ENCODE measurements at places on chromosomes 1 and 21.

GRCh38 chr1:202204065-202204464 lies 10.5 kb downstream of the LGR6 start:
- DNase-seq, result no peak

DNA sequence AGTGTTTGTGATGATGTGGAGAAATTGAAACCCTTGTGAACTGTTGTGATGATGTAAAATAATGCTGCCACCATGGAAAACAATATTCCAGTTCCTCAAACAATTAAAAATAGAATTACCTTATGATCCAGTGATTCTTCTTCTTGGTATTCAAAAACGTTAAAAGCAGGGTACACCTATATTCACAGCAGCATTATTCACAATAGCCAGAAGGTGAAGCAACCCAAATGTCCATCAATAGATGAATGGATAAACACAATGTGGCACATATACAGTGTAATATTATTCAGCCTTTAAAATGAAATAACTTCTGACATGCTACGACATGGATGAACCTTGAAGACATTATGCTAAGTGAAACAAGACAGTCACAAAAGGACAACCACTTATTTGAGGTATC lies 59.2 kb downstream of the LYPLAL1 start:
- no peak for DNase-seq

DNA sequence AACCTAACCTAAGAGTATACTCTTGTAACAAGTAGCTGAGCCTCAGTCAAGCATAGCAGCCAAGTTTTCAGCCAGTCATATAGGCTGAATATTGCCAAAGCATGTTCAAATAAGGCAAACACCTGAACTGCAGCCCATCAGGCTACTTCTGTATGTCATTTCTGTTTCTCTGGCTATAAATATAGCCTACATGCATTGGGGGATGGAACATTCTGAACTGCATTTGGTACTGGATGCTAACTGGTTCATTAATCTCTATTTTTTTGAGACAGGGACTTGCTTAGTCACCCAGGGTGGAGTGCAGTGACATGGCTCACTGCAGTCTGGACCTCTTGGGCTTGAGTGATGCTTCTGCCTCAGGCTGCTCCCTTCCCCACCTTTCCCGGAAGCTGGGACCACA lies 37.3 kb downstream of the MAST2 start:
- DNase-seq, result no peak

DNA sequence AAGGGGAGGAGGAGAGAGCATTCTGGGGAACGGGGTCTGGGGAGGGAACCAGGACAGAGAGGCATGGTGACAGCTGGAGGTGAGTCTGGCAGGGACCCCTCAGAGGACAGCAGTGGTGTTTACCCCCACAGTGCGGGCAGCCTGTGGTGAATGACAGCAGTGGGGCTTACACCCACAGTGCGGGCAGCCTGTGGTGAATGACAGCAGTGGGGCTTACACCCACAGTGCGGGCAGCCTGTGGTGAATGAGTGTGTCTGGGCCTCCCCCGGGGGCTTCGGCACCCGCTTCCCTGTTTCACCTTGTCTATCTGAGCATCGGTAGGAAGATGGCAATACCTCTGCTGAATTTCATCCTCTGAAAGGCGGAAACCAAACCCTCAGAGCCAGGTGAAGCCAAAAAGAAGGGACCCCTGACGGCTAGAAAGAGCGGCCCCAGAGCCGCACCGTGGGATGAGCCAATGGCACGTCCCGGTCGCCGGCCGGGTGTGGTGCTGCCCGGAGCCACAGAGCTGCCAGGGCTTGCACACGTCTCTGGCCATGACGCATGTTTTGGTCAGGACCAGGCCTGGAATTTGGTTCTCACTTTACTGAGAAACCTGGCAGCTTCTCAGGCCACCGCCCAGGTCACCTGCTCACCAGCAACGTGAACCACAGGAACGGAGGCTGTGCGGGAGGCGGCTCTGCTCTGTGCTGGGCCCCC lies 54.1 kb downstream of the SIK1 start:
- no peak for DNase-seq

- no peak for DNase-seq
These were observed 52.3 kb downstream of the GRIK1 start for GRCh38 chr21:29887313-29888009.

DNA sequence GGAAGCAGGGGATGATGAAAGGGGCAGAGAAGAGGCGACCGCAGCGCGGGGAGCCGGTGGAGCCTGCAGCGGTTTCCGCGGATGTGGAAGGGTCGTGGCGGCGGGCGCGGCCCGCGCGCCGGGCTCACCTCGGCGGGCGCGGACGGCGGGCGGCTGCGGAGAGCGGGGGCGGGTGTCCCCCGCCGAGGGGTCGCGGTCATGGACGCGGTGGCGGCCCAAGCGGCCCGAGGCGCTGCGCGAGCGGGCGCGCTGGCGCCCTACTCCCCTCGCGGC lies 572 bp downstream of the LPGAT1 start:
- DNase-seq, result no peak

DNA sequence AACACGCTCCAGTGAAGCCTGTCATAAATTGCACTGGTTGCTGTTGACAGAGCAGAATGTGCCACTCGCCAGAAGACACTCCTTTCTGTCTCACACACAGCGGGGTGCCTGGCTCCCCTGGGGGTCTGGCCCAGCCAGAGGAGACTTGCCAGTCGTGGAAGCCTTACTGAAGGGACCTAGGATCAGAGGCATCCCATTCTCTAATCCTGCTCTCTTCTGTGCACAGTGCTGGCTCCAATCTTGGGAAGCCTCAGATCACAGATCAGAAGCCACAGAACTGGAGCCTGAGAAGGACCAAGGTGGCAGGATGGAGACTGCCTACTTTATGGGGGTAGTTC lies 1.4 kb downstream of the SLC9A1 start:
- DNase-seq, result no peak

- no peak for DNase-seq
These were observed 49.8 kb downstream of the DISP3 start for GRCh38 chr1:11528611-11529261.

- no peak for DNase-seq
These were observed 24.5 kb downstream of the TOR1AIP2 start for GRCh38 chr1:179853102-179853501.

GRCh38 chr1:33460947-33461629 lies 11.4 kb upstream of the ZSCAN20 start:
- no peak for DNase-seq

- DNase-seq, result no peak
These were observed 144.4 kb downstream of the PTBP2 start for GRCh38 chr1:96865731-96866685.

DNA sequence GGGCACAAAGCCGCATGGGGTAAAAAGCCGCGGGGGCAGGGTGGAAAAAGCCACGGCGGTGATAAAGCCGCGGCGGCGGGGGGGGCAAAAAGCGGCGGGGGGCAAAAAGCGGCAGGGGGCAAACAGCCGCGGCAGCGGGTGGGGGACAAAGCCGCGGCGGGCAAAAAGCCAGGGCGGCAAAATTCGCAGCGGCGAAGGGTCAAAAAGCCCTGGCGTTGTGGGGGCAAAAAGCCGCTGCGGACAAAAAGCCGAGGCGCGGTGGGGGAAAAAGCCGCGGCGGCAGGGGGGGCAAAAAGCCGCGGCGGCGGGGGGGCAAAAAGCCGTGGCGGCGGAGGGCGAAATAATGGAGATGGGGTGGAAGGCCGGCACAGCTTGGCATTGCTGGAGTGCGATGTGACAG lies 3902.9 kb downstream of the SRGAP2C start:
- DNase-seq, result no peak

DNA sequence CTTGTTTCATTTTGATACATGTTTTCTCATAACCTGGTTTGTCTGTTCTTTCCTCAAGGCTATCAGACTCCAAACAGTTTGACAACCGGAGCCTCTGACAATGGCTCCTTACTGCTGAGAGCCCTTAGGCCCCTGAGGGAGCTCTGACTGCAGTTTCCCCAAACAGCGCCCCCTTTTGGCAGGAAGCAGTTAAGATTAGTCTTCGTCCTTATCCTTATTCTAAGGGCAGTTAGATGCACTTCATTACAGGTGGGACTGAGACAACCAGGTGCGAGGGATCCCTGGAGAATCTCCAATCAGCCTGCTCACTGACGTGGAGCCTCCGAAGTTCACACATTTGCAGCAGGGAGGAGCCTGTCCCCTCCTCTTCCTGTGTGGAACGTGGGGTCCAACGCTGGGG lies 393.1 kb downstream of the BRINP3 start:
- no peak for DNase-seq

DNA sequence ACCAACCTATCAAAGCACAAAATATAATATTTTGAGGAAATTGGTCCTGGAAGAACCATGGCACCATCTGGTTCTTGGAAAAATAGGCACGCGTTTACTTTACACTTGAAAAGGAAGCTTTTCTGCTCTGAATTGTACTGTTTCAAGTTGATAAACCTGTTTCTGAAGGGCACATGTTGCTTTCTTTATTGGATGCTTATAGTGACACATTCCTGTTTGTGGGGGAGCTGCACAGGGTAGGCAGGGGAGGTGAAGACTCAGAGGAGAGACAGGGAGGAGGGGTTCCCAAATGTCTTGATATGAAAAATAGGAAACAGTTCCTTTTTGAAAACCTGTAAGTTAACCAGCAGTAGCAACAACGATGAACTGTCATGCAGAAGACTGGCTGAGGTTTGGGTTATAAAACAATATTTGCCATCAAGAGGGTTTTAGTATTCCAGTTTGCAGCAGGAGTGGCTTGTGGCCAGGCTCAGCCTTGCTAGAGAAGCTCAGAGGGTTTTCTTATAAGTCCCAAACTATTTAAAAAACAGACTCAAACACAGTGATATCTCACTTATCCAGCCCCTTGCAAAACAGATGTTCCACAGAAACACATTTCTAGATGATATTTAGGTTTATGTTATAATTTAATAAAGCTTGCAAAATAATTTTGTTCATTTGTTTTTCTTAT lies 127.0 kb upstream of the MROH9 start:
- no peak for DNase-seq

- no peak for DNase-seq
These were observed 1795.5 kb downstream of the MRPL39 start for GRCh38 chr21:23811805-23812204.

- no peak for DNase-seq
These were observed 31.9 kb downstream of the ACBD3 start for GRCh38 chr1:226154593-226154992.

DNA sequence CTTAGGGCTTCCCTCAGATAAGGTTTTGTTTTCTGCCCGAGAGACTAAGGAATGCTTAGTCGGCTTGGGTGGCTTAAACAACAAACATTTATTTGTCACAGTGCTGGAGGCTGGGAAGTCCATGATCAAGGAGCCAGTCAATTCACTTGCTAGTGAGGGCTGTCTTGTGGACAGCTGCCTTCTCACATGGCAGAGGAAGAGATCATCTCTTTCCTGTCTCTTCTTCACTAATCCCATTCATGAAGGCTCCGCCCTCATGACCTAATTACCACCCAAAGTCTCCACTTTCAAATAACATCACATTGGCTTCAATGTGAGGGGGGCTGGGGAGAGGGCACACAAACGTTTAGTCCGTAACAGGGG lies 50.5 kb upstream of the IL12RB2 start:
- DNase-seq, result no peak

GRCh38 chr1:156894711-156895454 lies 1.4 kb downstream of the PEAR1 start:
- DNase-seq, result no peak

DNA sequence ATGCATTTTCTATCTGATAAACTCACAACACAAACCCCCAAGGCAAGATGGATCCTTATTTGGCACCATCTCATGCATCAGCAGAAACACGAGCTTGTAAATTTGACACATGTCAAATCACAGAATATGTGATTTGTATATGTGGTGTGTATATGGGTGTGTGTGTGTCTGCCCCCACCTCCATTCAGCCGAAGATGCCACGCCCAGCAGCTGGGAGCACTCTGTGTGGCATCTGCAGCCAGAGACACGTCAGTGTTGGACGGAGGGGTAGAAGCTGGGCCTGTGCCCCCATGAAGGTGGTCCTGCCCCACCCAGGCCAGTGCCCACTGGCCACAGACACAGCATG lies 108.4 kb downstream of the CAPN8 start:
- DNase-seq, result no peak

DNA sequence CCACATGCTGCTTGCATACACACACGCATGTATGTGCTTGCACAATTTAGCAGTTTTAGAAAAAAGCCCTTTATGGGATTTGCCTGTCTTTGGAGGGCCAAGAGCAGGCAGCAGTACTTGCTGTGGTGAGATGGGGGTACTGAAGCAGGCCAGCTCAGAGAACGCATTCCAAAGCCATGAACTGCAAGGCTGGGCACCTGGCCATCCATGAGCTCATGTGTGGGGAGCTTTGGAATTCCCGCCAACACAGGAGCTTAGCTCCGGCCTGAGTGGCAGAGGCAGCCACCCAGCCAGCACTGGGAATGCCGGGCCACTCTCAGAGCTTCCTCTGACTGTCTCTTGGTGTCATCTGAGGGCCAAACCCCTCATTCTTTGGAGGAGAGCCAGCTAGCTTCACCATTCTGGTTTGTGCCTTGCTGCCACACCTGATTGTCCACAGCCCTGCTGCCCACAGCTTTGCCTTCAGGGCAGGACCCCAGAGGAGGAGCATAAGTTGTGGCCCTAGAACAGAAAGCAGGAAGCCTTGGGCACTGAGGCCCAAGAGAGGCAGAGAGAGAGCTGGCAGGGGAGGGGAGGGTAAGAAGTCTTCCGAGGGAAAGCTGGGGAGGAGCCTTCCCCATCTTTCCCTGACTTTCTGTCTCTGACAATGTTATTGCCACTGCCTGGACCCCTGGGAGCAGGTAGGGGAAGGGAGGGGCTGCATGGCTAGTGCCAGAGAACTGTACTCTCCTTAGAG lies 92.1 kb upstream of the POU3F1 start:
- DNase-seq, result no peak

DNA sequence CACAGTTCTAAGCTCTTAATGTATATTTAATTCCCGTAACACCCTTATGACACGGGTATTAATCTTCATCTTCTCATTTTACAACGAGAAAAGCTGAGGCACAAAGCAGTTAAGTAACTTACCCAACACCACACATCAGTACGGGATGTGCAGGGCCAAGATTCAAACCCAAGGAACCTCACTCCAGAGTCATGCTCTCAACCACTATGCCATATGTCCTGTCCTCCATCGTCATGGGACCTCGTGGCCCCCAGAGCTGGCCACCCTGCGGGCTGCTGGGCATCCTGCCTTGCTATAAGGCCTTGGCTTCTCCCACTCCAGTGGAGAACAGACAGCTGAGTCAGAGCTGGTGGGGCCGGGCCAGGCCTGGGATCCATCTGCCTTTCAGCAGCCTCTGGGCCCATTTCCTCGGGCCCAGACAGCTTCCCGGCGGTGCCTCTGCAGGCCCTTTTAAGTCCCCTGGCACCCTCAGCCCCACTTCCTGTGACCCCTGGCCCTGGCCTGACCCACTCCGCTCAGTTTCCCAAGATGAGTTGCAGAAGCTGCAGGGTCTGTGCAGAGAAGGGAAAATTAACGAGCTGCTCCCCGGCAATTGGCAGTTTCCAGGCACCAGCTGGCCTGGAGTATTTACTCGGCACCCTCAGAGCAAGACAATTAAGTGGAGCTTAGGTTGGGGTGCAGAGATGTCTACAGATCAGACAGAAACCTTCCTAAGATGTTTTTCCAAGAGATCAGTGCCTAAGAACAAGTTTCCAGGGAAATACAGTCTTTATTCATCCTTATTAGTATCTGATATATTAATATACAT lies 98.2 kb downstream of the EPHB2 start:
- no peak for DNase-seq

- no peak for DNase-seq
These were observed 25.2 kb upstream of the DUSP23 start for GRCh38 chr1:159755451-159756007.

GRCh38 chr1:242836423-242836822 lies 311.9 kb upstream of the PLD5 start:
- no peak for DNase-seq
